ENCODE measurements at places on chromosomes 16 and 17. TPM values are rescaled to one million over a fixed set of nuclear protein-coding genes. Genes with fewer than 3 reads are reported as not detected.

PIRT gene
- not detected for total RNA-seq

C16orf78 gene
- total RNA-seq = not detected

PRKCB gene
- total RNA-seq = 105 TPM

C17orf113 gene
- 0.24 TPM for total RNA-seq

TBC1D28 gene
- not detected for total RNA-seq

PRSS8 gene
- not detected for total RNA-seq

UBE2Z gene
- total RNA-seq = 61.8 TPM

HOXB8 gene
- total RNA-seq = not detected

CCL1 gene
- total RNA-seq = not detected

GPR142 gene
- not detected for total RNA-seq

HBA2 gene
- not detected for total RNA-seq

DNA sequence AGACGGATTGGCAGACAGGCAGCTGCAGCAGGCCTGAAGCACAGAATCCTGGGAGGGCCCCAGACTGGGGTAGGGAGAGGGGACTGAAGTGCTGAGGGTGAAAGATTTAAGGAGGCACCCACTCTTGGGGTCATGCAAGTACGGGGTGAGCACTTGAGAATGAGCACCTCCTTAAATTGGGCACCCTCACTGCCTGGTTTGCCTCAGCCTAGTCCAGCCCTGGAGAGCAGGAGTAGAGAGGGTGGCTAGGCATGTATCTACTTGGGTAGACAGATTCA lies 154.1 kb upstream of the CDC42EP4 start:
- no peak for DNase-seq

DNA sequence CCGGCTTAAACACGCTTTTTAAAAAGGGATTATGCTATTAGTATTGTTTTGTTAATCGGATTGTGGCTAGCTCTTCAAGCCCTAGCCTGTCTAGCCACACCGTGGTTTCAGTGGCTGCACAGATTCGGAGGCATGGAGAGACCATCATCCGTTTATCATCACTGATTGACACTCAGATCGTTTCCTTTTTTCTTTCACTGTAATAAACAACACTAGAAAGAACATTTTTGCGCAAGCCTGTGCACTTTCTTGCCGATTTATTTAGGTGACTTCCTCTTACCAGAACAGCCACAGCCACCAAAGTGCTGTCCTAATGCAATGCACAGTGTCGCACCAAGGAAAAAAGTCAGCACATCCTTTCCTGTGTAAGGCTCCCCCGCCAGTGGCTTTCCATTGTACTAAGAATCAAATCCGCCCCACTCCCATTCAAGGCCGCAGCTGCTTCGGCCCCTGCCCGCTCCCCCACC lies 78.2 kb downstream of the CRISPLD2 start:
- no peak for DNase-seq

DNA sequence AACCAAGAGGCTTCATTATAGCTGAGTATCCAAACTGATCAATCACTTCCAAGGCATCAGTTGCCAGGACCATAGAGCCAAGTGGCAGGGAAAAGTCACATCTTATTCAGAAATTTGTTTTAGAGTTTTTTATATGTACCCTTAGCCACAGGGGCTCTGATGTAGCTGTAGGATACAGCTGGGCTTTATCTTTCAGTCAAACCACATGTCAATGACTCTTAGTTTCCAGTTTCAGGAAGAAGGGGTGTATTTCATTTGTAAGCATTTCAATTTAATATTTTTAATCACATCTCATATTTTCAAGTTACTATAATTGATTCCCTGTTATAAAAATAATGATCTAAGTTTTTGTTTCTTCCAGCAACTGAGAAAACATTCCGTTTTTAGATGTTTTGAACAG lies 2.9 kb upstream of the FLCN start:
- no peak for DNase-seq

- DNase-seq = peak; percentile 24
Observed at GRCh38 chr16:21023509-21024202, 123.1 kb downstream of the LYRM1 start.

DNA sequence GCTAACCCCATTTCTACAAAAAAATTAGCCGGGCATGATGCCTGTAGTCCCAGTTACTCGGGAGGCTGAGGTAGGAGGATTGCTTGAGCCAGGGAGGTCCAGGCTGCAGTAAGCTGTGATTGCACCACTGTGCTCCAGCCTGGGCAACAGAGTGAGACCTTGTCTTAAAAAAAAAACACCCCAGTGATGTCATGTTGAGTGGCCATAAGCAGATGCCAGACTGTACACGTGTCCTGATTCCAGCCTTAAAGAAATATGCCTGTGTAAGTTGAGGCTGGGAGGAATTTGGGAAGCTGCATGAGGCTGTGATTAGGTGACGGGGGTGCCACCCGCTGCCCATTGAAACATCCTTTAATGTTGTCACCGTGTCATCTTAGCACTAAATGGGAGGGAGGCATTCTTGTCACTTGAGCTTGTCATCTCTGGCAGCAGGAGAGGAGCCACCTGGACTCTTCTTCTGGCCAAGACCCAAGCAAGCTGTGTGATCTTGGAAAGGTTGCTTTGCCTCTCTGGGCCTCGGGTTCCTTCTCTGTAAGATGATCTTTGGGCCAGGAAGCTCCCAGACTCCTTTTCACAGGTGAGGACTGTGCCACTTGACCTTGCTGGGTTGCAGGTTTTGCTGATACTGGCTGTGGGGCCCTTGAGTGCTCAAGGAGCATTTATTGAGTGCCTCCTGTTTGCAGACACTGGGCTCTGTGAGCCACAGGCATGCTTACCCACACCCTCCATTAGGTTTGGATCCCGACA lies 98.3 kb upstream of the CIBAR2 start:
- no peak for DNase-seq

- DNase-seq = no peak
Observed at GRCh38 chr16:22071331-22071910, 20.9 kb upstream of the VWA3A start.

DNA sequence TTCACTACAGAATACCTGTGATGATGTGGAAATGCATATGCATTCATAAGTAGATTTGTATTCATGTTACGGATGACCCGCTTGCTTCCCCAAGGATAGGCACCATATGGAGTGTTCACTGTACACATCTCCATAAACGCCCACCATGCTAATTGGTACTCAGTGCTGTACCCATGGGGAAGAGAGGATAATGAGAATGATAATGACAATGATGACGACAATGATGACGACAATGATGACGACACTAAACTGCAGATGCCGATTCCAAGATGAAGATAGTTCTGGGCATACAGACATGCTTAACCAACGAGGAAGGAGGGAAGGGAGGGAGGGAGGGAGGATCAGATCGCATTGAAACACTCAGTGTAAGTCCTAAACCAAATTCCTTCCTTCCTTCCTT lies 26.5 kb upstream of the ZFHX3 start:
- DNase-seq = no peak

GRCh38 chr16:65229191-65229662 lies 107.4 kb upstream of the CDH11 start:
- DNase-seq = no peak

DNA sequence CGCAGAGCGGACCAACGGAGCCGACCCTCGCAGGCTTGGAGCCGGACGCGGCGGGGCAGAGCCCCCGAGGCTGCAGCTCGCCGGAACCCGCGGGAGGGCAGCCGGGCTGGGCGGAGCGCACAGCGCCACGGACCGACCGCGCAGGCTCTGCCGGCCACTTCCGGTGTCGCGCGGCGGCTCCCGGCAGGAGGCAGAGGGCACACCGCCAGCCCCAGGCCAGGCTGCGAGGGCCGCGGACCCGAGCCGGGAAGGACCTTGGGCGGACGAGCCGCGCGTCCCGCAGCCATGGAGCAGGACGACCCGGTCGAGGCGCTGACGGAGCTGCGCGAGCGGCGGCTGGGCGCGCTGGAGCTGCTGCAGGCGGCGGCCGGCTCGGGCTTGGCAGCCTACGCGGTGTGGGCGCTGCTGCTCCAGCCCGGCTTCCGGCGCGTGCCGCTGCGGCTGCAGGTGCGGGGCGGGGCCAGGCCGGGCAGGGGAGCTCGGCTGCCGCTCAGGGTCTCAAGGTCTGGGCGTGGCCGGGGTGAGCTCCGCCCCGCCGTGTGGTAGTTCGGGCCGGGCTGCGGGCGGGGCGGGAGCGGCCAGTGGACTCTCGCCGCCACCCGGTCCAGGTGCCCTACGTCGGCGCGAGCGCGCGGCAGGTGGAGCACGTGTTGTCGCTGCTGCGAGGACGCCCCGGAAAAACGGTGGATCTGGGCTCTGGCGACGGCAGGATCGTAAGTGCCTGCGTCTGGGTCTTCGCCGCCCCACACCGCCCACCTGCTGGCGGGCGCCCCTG lies at the start of gene ANTKMT:
Gene ANTKMT (plus strand): TSS at position 157 of the 775 bp plus-strand sequence. CDS start 129 bp downstream, at position 286.
- peak; percentile 80 for DNase-seq

GRCh38 chr16:85195271-85195647 lies 83.0 kb upstream of the CIBAR2 start:
- no peak for DNase-seq

GRCh38 chr16:70743791-70744190 lies 57.2 kb downstream of the VAC14 start:
- no peak for DNase-seq

Measured in activated CD8-positive, alpha-beta T cell treated with anti-CD3 and anti-CD28 coated beads, Interleukin-2, amount 10 ng/mL, durations not matched to agents 7 days and 5 days (primary cell).